NCI-H2171 (cell line): ENCODE measurements at places on chromosomes 1 and 21.

GRCh38 chr1:33286451-33287185 lies 30.3 kb downstream of the ZNF362 start:
- no peak for DNase-seq

GRCh38 chr21:39441502-39442475 lies 3.8 kb downstream of the LCA5L start:
- no peak for DNase-seq

DNA sequence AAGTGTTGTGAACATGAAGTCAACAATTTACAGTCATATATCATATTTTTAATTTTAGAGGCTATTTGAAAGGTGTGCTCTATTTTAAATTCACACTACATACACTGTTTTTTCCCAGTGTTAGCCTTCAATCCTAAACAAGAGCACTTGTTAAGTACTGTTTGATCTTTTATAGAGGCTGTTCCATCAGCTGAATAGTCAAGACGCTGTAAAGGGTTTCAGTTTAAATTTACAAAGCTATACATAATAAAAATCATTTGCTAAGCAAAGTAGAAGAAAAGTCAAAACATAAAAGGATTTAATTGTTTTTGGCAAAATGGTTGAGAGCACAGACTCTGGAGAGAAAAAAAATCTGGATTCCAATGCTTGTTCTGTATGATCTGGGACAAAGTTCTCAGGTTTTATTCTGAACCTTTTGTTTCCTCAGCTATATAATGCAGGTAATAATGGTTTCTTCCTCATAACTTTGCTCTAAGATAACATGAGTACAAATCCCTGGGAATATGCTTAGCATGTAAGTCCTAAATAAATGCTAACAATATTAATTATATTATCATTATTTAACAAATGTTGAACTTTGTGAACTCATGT lies 44.3 kb downstream of the RBM11 start:
- DNase-seq, result no peak

DNA sequence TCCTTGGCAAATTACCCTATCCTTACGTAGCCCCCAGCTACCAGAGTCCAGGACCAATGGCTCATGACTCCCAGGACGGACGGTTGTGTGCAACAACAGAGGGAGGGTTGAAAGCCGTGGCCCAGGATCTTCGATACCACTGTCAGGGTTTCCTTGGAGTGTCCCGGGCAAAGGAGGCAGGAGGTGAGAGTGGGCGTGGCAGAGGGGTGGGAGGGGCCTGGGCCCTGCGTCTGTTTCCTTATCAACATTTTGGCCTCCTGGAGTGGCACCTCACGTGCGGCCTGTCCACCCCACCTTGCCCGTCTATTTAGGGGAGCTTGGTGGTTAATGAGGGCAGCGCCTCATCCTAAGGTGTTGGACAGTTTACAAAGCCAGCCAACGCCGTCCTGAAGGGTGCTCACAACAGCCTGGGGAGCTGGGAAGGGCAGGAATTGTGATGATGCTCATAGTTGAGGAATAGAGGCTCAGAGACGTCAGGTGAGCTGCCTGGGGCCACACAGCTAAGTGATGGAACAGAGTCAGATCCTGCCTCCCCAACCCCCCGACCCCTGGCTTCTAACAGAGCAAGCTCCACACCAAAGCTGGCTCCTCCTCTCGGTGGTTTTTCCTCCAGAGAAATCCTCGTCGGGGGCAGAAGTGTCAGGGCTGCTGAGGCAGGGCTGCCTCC lies 17.4 kb upstream of the ARHGEF10L start:
- no peak for DNase-seq

- peak; percentile 73 for DNase-seq
Measured at GRCh38 chr1:230145505-230145899, 78.5 kb downstream of the GALNT2 start.

DNA sequence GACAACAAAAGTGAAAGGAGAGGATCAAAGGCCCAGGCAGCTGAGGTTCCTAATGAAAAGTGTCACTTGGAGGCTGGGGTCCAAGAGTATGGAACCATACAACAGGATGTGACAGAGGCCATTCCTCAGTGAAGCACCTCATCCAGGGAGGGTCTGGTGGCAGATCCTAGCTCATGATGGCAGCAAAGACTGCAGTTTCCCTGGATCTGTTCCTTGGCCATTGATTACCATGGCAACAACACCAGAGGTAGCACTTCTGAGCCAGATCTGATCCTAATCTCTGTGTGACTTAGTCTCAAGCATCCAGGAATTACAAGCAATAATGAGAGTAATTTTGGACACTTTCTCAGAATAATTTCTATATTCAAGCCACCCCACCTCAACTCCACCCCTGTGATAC lies 12.9 kb downstream of the FAM177B start:
- DNase-seq, result no peak

DNA sequence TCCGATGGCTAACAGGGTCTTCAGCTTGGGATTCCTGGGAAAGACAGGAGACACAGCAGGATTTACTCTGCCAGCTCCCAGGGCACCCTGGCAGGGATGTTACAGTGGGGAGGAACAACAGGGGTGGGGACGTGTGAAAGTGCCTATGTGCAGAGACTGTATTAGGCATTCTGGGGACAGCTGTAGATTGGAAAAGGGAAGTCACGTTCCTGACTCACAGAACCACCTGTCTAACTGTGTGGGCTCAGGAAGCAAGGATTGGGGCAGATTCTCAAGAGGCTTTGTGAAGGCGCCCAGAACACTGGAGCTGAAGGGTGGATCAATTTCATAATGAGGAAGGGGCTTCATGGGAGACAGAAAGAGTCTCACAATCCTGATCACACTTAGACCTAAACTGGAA lies 4.4 kb downstream of the CHIT1 start:
- DNase-seq, result no peak

GRCh38 chr1:215720126-215720525 lies 153.0 kb downstream of the KCTD3 start:
- DNase-seq, result no peak

DNA sequence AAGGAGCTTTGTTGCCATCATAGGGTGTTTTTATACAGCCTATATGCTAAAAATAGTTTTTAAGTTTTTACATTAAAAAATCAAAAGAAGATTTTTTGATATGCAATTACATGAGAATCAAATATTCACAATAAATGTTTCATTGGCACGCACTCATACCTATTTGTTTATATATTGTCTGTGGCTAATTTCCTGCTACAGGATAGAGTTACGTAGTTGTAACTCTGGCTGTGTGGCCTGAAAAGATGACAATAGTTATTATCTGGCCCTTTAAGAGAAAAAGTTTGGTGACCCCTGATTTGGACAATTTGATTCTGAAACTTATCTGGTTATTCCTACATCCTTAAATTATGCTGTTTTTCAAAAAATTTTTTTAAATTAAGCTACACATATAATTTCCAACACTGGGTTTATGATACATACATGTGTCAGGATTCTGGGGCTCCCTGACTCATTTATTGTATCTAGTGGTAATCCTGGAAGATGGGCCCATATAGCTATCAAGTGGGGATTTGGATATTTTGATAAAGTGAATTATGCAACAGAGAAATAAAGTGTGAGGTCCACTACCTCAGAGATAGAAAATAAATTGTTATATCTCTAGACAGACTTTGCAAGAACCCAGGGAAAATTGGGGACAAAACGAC lies 370.2 kb upstream of the LYPLAL1 start:
- no peak for DNase-seq

DNA sequence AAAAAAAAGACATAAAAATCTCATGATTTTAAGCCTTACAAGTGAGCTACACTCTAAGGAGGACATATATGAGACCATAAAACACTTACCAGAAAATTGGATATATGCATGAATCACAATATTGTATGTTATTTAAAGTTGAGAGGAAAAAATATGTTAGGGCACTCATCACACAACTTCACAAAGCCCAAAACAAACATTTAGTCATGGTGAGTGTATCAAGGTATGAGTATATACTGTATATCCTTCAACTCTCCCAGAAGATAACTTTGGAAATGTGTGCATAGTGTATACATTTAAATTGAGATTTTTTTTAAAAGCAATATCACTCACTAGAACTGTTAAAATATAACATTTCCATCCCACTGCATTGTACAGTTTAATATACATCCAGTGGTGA lies 259.3 kb downstream of the SRGAP2C start:
- no peak for DNase-seq

DNA sequence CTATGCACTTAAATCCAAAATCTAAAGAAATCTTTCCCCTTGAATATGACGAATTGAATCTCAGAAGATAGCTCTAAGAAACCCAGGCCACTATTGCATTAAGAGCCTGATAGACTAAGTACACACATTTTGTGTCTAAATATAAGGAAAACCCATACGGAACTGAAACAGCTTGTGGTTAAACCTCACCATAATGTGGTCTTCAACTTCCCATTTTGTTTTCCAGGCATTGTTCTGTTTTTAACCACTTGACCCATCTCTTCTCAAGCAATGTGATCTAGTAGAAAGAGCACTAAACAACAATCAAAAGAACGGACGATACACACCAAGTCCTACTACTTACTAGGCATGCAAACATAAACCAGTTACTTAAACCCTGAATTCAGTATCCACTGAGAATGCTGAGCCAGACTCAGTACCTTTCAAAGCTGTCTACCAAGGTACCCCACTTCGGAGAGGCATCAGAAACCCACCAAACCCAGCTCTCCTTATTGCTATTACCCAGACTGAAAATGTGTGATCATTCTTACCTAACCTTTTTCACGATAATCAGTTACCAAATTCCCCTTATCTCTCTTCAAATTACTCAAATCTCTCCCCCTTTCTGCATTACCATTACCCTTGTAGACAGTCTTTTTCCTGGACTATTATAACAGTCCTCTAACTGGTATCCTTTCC lies 12.8 kb downstream of the OTUD7B start:
- no peak for DNase-seq

GRCh38 chr1:75099581-75099980 lies 34.6 kb upstream of the LHX8 start:
- DNase-seq, result no peak

GRCh38 chr1:67588178-67588855 lies 96.7 kb upstream of the GADD45A start:
- no peak for DNase-seq

- peak; percentile 54 for DNase-seq
Measured at GRCh38 chr1:15975358-15975804, 520 bp downstream of the ZBTB17 start.

GRCh38 chr1:188941986-188942385 lies 1535.7 kb downstream of the BRINP3 start:
- DNase-seq, result no peak

DNA sequence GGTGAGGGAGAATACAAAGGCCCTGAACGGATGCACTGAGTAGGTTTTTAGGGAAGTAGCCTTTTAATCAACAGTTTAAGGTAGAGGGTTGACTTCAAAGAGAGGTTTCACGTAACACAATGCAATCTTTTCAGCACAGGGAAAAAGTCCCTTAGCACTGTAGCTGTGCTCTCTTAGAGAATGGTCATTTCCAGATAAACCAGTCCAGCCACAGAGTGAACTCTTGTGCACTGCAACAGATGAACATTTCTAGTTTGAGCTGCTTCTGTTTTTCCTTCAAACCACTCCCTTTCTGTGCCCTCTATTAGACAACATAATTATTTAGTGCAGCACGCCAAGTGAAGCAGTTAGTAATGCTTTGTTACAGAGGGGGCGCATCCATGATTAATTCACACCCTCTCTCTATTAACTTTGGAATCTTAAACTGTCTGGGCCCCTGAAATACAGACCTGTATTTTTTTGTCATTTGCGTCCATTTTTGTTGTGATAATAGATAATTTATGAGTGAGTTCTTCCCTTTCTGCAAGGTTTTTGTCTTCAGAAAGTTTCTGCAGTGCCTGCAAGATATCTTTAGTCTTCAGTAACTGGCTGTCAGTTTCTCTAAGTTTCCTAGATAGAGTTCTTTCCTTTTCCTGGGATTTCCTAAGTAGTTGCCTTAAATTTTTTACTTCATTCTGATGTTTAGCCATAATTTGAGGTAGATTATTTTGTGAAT lies 22.9 kb downstream of the LCA5L start:
- no peak for DNase-seq

DNA sequence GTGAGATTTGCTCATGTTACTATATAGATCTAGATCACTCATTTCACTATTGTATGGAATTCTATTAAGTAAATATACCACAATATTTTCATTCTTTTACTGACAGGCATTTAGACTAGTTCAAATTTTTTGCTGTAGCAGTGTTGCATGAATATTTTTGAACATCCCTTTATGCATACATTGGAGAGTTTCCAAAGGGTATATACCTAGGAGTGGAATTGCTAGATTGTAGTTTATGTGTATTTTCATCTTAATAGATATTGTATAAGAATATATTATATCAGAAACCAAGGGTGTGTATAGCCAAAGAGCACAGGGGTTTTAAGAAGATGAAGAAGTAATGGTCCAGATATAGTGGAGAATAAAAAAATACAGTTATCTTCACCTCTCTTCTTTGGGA lies 6.2 kb downstream of the SCMH1 start:
- DNase-seq, result no peak

GRCh38 chr21:37196847-37197246 lies 70.3 kb downstream of the VPS26C start:
- DNase-seq, result no peak

GRCh38 chr1:78577257-78578100 lies 42.8 kb upstream of the IFI44L start:
- DNase-seq, result no peak

DNA sequence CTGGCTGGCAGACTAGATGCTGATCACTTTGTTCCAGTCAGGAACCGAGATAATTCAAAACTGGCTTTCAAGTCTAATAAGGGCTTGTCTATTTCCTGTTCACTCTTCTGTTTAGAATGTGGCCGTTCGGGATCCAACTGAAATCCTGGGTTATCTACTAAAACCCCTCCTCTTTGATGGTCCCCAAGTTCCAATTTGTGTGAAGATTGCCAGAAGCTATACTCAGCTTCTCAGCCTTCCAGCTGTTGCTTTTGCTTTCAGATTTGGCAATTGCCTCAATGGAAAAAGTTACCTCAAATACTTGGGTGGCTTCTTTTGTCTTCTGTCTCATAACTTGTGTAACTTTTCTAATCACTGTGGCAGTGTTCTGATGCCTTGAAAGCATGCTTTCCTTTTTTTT lies 43.7 kb downstream of the BTBD8 start:
- DNase-seq, result no peak

DNA sequence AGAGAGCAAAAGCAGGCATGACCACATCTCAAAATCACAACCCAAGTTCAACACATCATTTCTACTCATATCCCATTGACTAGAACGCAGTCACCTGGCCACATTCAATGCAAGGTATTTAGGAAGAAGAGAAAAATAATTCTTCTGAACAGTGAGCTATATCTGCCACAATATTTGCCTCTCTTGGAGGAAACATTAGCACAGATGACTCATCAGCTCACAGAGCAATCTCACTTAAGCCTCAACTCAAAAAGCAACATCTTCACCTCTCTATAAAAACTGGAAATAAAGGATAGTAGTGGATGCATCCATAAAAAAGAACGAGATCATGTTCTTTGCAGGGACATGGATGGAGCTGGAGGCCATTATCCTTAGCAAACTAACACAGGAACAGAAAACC lies 143.9 kb upstream of the FMN2 start:
- no peak for DNase-seq

- DNase-seq, result peak; percentile 16
Measured at GRCh38 chr1:82485591-82486369, 685.0 kb downstream of the ADGRL2 start.

- DNase-seq, result no peak
Measured at GRCh38 chr1:21576031-21576797, 67.0 kb downstream of the ALPL start.

GRCh38 chr21:29499229-29499628 lies 200.5 kb downstream of the BACH1 start:
- no peak for DNase-seq
